Right atrium auricular region (tissue), 2 donors: ENCODE measurements at places on chromosomes 5 and 9. TPM values are rescaled to one million over a fixed set of nuclear protein-coding genes. Genes with fewer than 3 reads are reported as not detected.

The NFIL3 gene
- 21.2 TPM for total RNA-seq

The KIF12 gene
- not detected for total RNA-seq

The GPR150 gene
- total RNA-seq: not detected

The IL3 gene
- not detected for total RNA-seq

The PLK2 gene
- total RNA-seq: 138 TPM

The PCDHA9 gene
- 0.04 TPM for total RNA-seq

The SPEF2 gene
- 2.0 TPM for total RNA-seq

The LCN1 gene
- total RNA-seq: not detected

DNA sequence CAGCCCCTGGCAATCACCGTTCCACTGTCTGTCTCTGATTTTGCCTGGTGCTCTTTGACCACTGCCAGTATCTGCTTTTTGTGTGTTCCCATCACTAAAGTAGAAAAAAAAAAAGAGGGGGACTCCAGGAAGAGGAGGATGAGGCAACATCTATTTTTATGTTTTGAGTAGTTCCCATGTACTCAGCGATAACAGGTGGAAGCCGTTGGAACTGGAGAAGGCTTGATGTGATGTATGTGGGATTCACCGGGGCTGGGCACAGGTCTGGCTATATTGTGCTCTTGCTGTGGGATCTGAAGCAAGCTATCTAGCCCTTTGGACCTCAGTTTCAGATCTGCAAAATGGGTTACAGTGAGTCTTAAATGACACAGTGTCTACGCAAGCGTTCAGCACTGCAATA, 104.9 kb downstream of the SLIT3 start:
- DNase-seq: no peak

- DNase-seq: no peak
Measured at GRCh38 chr9:124300312-124300711, 42.6 kb downstream of the NEK6 start.

DNA sequence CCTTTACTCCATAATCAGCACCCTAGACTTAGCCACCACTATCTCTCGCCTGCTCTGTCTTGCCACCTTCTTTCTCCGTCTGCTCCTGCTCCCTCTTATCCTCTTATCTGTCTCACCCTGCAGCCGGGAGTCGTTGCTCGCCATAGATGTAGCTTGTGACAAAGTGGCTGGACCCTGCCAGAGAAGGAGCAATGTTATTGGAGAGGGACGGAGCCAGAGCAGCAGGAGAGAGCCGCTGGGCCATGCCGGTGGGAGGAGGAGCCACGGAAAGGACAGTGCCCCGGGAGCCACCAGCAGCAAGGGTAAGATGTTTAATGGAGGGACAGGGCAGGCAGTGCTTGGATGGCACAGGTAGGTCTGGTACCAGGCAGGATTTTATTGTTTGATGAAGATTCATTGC, 137.3 kb downstream of the SEC61B start:
- DNase-seq: no peak

- no peak for DNase-seq
Measured at GRCh38 chr5:75678155-75678554, 39.1 kb downstream of the POC5 start.

GRCh38 chr9:113274474-113275156, 757 bp downstream of the CDC26 start:
- DNase-seq: no peak

DNA sequence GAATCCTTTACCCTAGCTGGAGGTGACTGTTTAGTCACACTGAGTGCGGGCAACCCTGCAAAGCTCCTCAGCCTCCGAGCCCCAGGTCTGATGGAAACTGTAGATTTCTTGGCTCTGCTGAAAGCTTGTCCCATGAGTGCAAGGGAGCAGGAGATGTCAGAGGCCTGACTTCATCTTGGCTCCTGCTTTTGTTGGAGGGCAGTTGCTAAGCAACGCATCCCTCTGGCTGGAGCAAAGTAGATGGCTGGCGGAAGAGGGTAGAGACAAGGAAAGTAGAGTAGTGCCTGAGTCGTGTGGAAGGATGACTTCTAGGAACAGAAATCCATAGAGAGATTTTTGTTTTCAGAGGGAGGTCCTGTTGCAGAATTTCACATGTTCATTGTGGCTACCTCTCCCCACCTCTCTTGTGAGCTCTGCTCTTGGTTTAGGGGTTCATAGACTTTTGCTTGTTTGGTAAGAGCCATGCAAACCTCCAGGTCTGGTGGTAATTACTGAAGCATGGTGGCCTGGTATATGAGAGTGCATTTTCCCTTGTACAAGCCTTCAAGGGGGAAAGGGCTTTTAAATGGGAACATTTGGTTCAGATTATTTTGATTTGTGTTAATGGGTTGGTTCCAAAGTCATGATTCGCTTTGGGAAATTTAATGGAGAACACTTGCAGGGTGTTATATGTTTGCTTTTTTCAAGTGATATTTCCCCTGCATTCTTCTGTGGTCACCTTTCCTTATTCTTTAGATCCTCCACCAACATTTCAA, 71.5 kb downstream of the ARHGAP26 start:
- peak; percentile 86 for DNase-seq

DNA sequence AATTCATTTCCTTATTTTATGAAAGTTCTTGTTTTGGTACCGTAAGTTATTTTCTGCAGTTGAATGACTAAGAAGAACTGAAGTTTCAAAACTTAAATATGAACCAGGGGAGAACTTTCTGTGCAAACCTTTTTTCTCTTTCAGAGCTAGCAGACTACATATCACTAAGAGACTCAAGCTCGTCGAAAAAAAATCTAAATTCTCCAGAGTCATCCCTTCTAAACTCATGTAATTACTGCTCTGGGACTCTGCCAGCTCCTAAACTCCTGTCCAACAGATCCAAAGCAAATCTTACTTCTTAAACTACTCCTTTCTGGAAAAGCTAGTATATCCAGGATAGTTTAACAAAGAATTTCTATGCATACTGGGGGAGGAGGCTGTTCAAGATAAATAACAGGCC, 87.0 kb upstream of the NR5A1 start:
- DNase-seq: no peak

GRCh38 chr5:40346901-40347300, 332.8 kb upstream of the PTGER4 start:
- DNase-seq: no peak

DNA sequence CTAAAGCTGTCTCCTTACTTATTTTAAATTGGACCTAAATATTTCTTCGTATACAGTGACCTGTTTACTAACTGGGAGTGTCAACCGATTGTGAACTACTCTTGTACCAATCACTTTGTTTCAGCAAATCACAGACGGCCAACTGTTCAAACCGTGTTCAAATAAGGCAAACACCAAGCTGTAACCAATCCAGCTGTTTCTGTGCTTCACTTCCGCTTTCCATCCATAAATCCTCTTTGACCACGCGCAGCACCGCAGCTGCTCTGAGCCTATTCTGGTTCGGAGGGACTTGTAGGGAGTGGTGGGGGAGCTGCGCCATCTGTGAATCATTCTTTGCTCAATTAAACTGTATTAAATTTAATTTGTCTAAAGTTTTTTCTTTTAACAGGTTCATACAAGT, 4.8 kb upstream of the FAM240B start:
- DNase-seq: no peak

- no peak for DNase-seq
Measured at GRCh38 chr9:37939575-37940095, 35.7 kb upstream of the SLC25A51 start.

- no peak for DNase-seq
Measured at GRCh38 chr9:112334432-112334841, 1.0 kb upstream of the PTBP3 start.

DNA sequence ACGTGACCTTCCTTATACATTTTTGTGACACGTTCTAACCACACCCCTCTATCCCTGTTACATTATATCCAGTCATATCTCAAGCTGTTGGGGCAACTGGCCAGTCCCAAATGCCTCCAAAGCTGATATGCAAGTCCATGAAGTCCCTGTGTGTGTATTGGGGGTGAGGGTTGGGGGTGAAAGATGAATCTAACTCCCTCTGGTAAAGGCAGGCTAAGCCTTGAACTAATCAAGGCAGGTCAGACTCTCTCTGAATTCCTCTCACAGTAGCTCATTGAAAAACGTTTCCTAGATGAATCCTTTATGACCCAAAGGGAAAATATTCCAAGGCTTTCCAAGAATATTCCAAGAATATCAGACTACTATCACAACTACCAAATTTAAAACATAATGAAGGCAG, 174.4 kb downstream of the MUSK start:
- DNase-seq: no peak

GRCh38 chr9:24096756-24097155, 270.7 kb upstream of the ELAVL2 start:
- no peak for DNase-seq

DNA sequence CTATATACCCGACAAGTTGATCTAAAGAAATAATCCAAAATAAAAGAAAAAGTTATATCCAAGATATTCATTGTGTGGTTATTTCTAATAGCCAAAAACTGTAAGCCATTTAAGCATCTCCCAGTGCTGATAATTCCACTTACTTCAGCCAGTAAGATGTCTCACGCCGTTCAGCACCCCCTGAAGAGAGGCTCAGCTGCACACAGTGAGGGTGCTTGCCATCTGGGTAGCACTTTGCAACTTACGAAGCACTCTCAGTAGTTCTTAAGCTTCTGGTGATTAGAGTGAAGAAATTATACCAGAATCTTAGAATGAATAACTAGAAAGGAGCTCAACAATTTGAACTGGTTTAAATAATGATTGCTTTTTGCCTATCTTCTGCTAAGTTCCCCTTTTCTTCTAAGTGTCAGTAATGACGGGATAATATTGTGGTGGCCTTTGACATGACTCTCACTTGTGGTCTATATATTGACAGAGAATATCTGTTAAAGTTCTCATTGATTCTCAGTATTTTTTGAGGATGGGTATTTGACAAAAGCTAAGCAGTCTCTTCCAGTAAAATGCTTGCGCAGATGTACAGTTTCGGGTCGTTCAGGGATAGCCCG, 26.2 kb upstream of the LTC4S start:
- no peak for DNase-seq

DNA sequence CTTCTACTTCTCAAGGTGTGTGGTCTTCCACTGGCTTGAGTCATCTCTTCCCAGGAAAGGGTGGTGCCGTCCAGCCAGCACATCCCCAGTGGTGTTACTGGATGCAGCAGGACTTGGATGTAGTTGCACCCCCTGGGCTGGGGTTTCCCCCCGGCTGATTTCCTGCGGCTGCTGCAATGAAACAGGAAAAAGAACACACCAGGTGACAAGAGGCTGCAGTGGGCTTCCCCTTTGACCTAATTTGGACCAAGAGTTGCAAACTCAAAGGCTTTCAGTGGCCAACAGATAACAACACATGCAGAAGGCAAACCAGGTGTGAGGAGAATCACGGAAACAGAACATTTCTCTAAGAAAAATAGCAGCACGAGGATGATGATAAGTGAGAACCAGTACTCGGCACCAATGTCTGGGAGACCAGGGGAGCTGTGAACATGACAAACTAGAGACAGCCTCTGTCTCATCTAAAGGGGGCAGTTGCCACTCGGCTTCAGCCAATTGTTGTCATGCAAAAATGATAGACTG, 83.7 kb downstream of the PDE6A start:
- DNase-seq: no peak

DNA sequence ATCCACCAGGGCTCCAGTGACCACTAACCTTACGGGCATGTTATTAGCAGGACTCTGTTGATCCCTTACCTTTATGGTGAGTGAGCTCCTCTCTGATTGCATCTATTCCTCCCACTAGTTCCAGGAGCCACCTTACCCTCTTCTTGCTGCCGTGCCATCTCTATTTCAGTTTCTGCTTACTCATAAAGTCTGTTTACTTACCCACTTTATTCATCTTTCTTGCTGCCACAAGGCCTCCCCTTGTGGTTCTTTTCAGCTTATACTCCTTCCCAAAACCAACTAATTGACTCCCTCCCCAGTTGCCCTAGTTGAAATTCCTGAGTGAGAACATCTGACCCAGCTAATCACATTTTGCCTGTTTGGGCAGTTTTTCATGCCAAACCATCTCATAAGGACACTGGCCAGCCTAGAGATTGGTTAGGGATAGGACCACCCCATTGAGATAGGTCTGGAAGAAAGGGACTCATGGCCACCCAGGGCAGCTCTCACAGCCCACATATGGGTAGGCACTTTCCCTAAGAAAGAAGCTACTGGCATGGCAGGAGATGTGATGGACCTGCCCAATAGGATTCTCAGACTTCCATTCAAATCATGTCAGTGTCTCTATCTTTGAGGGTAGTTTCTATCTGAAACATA, 412.7 kb downstream of the EFNA5 start:
- no peak for DNase-seq

DNA sequence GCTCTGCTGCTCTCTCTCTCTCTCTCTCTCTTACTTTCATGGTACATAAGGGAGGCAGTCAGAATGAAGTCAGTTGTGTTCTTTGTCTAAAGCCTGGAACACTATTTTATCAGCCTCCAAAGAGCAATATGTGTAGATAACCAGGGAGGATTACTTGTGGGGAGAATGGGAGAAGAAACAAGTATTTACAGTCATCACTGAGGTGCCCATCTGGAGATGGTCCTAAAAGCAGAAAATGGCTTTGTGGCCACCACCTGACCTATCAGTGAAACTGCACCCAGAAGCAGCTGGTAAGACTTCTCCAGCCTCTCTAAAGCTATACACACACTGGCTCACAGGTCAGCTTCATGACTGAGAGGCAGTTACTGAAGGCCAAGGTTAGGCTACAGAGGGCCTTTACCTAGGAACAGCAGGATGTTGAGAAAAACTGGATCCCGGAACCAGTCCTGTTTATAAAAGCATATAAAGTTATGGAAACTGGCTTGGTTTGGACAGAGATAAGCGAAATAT, 75.1 kb downstream of the MRPS27 start:
- DNase-seq: no peak

DNA sequence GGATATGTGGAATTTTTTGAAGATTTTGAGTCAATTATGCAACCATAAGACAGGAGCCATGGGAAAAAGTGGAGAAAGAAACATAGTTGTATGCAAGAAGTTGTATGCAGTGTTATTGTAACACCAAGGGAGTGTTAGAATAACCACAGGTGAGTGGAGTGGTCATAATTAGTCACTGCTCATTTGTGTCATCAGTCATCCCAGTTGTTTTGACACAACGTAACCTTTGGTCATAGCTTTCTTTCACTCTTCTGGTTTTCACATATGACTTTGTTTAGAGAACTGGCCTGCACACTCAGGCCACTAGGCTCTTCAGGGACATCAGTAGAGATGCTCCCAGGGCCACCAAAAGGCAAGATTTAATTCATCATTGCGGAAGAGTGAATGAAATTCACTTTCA, 158.7 kb upstream of the HMHB1 start:
- DNase-seq: no peak

DNA sequence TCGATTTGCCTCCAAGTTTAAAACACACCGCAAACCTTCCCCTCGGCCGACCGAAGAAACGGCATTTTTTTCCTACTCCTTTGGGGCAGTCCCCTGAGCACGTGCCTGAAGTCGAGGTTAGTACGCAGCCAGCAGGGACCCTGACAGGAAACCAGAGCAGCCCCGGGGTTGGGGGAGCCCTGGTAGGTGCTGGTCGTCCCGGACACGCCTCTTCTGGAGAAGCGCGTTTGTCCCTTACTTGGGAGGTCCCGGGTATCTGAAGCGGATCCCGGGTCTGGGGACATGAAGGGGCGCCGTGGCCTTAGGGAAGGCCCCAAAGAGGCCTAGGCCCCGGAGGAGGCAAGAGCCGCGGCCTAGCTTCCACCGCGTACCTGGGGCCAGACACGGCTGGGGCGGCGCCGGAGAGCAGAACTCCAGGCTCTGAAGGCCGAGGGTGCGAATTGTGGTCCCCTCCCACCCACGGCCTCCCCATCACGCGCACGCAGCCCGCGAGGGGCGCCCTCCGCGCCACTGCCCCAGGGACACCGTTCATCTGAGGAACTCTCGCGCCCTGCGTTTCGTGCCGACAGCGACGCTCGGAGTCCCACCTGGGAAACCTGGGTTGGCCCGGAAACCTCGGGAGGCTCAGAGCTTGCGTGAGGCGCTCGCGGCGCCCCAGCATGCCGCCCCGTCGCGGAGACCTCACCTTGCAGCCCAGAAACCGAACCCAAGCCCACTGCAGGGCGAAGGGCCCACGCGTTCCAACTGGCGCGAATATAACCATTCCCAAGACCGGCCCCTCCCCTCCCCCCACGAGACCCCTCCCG, 10.4 kb downstream of the OTP start:
- no peak for DNase-seq
